ENCODE measurements at places on chromosomes 1 and 21.
A peak's percentile ranks its signal among the peaks of the same experiment; 100 is the strongest.

GRCh38 chr1:43265431-43265830 is 4.4 kb upstream of the TMEM125 start:
- no peak for DNase-seq

- DNase-seq: no peak
Measured at GRCh38 chr1:167431909-167432650, 86.2 kb downstream of the CD247 start.

DNA sequence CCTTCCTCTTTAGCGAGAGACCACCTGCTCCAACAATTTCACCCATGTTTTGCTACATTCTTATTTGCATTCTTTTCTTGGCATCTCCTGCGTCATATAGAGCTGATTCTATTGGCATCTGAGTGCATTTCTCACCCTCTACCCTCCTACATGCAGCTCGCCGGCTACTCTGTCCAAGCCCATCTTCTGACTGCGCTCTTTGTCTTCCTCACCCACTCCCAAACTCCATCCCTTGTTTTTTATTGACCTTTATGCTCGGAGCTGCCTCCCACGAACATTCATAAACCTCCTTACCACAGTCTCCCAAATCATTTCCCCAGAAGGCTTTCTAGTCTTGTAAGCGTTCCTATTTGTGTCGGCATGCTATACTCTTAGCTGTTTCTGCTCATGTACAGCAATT is 33.6 kb upstream of the FMN2 start:
- DNase-seq: no peak

DNA sequence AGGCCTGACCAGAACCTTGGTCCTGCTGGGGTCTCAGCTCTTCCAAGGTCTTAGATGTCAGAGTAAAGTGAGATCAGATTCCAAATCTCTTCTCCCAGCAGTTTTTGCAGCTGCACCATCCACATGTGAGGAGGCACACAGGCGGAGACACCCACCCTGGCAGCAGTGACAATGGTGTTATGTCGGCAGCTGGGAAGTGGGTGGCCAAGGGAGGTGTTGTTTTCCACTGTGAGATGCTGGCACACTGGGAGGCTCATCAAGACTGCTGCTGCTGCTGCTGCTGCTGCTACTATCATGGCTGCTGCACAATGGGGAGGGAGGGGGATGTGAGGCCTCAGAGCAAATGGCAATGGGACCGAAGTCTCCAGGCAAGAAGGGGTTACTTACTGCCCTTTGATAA is 23.6 kb downstream of the CAMK2N1 start:
- DNase-seq: no peak

- DNase-seq: no peak
Measured at GRCh38 chr1:115322631-115323030, 15.4 kb downstream of the NGF start.

- DNase-seq: no peak
Measured at GRCh38 chr21:43956670-43957035, 55.5 kb upstream of the TRAPPC10 start.

GRCh38 chr1:235888119-235888643 is 21.5 kb upstream of the LYST start:
- DNase-seq: peak; percentile 71

DNA sequence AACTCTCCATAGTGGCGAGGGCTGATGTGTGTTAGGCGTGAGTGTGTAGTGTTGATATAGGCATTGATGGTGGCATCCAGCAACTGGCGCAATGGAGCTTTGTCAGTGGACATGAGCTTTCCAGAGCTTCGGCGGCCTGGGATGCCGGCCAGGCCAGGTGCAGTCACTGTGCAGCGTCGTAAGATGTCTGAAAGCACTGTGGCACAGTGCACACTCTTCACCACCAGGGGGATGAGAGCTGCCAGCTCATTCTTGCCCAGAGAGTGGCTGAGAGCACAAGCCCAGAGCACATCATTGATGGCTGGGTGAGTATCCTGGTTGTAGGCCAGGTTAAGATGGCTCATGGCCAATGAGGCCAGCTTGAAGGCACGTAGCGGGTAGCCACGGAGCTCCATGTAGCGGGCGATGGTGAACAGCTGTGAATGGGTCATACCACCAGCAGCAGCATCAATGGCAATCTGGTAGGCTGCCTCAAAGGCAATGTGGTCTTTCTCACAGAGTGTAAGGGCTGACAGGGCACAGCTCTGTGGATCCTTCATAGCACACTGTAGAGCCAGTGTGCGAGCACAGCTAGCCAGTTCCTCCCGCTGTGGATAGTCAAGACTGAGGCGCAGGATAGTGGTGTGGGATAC is 6.7 kb downstream of the UROD start:
- DNase-seq: peak; percentile 77

DNA sequence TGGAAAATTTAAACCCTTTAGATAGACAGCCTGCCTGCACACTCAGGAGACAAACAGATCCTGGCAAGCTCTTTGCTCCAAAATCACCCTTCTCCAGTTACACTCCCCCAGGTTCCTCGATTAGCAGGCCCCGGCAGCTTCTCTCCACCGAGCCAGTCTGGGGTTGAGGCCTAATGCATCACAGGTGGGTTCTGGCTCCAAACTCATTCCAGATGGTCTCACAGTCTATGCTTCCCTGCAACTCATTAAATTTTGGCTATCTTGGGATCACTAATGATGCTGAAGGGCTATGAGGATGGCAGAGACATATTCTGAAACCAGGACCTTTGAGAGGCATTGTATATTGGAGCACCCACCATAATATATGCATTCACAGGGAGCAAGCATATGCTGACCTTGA is 559.8 kb upstream of the USP24 start:
- no peak for DNase-seq

DNA sequence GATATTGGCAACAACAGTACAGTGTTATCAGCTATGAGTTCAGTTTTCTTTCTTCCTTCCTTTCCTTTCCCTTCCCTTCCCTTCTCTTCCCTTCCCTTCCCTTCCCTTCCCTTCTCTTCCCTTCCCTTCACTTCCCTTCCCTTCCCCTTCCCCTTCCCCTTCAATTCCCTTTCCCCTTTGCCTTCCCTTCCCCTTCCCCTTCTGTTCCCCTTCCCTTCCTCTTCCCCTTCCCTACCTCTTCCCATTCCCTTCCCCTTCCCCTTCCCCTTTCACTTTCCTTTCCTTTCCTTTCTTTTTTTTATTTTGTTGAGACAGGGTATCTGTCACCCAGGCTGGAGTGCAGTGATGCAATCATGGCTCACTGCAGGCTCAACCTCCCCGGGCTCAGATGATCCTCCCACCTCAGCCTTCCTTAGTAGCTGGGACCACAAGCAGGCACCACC is 72.3 kb upstream of the CAPZB start:
- DNase-seq: no peak

- DNase-seq: no peak
Measured at GRCh38 chr1:71593523-71593922, 512.7 kb upstream of the ZRANB2 start.

DNA sequence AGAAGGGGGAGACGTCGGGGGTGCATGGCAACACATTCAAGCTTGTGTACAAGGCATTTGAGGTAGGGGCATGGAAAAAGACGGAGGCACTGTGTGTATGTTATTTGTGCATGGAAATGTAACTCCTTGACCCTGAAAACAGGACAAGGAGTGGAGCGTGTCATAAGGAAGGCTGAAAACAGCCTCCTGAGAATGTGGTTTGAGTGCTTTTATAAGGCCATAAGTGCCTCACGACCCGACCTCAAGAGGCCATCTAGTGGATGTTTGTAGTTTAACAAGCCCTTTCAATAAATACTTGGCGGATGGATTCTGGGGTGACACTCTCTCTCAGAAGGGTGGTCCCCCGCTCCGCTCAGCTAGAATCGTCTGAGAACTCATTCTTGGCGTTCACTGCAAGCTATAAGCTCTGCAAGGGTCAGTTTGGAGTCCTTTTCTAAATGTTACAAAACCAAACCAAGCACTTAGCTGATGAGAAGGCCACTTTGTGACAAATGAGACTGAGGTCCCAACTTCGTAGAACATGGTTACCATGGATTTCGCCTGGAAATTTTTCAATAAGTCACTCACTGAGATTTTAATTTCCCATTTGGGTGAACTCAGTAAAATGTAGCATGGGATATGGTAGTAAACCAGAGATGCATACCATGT is 38.8 kb upstream of the CLCA4 start:
- DNase-seq: no peak

- DNase-seq: no peak
Measured at GRCh38 chr1:162136760-162137159, 67.3 kb downstream of the NOS1AP start.

- no peak for DNase-seq
Measured at GRCh38 chr1:222552882-222553281, 5.0 kb upstream of the HHIPL2 start.

GRCh38 chr1:18511149-18511873 is 30.6 kb downstream of the KLHDC7A start:
- DNase-seq: no peak

- DNase-seq: no peak
Measured at GRCh38 chr21:21851657-21852056, 853.4 kb downstream of the NCAM2 start.

- DNase-seq: no peak
Measured at GRCh38 chr1:27607239-27607804, 3.4 kb upstream of the AHDC1 start.

DNA sequence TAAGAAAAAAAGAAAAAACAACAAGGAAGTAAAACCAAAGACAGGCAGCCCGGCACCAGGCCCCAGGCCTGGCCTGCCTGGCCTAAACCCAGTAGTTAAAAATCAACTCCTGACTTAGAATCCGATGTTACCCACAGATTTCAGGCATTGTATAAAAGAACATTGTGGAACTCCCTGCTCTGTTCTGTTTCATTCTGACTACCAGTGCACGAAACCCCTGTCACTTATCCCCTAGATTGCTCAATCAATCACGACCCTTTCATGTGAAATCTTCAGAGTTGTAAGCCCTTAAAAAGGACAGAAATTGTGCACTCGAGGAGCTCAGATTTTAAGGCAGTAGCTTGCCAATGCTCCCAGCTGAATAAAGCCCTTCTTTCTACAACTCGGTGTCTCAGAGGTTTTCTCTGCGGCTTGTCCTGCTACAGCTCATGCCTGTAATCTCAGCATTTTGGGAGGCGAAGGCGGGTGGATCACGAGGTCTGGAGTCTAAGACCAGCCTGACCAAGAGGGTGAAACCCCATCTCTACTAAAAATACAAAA is 15.6 kb upstream of the MYOCOS start:
- no peak for DNase-seq

- peak; percentile 59 for DNase-seq
Measured at GRCh38 chr1:230105754-230106625, 39.0 kb downstream of the GALNT2 start.

DNA sequence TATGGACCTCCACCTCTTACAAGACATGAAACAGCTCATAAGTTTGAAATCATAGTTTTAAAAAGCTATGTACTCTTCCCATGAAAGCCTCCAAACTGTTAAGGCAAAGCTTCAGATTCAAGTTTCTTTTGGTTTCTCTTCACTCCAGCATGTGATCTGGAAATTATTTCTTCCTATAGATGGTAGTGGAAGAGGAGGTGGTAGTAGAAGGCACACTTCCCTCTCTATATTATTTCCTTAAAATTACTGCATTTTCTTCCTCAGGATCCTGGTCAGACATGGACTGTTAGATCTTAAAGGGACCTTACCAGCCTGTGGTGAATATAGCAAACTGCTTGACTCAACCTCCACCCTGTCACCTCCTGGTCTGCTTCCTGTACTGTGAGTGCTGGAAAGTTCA is 31.9 kb downstream of the NHLH2 start:
- no peak for DNase-seq

DNA sequence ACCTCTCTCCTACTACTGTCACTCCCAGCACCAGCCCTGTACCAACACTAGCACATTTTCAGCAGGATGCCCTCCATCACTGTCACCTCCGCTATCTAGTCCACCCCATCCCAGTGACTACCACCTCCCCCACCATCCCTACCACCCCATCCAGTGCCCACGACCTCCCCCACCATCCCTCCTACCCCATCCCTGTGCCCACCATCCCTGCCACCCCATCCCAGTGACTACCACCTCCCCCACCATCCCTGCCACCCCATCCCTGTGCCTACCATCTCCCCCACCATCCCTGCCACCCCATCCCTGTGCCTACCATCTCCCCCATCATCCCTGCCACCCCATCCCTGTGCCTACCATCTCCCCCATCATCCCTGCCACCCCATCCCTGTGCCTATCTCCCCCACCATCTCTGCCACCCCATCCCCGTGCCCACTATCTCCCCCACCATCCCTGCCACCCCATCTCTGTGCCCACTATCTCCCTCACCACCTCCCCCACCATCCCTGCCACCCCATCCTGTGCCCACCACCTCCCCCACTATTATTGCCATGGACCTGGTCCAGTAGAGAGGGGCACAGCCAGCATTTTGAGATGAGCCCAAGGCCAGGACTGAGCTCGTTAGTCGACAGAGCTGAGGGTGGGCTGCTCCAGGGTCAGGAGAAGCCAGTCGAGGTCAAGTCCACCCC is 45.7 kb downstream of the DISP3 start:
- DNase-seq: no peak

DNA sequence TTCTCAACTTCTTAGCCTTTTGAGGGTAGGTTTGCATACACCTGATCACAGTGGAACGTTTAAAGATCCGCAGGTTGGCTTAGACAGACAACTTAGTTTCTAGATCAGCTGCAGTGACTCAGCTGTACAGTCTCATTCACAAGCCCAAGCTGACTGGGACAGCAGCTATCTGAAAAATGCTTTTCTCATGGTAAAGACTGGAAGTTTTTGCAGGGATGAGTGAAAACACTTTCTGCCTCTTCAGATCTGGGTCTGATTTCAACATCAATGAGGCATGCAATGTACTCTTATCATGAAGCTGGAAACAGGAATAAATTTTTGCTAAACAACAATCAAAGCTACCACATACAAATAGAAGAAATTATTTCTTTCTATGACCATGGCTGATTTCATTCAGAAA is 61.1 kb upstream of the PTBP2 start:
- DNase-seq: no peak

- DNase-seq: no peak
Measured at GRCh38 chr1:212677136-212677535, 22.5 kb downstream of the BATF3 start.

DNA sequence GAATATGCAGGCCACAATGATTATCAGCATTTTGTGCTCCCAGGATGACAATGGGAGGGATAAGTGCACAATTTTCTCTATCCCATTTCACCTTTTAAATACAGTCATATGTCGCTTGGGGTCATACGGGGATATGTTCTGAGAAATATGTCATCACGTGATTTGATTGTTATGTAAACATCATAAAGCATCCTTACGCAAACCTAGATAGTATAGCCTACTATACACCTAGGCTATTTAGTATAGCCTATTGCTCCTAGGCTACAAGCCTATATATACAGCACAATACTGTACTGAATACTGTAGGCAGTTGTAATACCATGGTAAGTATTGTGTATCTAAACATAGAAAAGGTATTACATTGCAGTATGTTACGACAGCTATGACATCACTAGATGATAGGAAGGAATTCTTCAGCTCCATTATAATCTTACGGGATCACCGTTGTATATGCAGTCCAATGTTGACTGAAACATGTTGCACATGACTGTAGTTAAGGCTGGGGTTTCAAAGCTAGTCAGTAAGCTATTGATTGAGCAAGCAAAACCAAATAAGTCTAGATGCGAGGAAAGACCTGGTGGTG is 18.9 kb downstream of the RUSC1 start:
- DNase-seq: no peak

GRCh38 chr21:42426424-42426823 is 22.7 kb downstream of the UBASH3A start:
- DNase-seq: no peak

Measured in activated T-cell treated with anti-CD3 and anti-CD28 coated beads, Interleukin-2, amount 50 U/mL, for 48 hours (primary cell).